ENCODE measurements at places on chromosomes 16 and 17.

DNA sequence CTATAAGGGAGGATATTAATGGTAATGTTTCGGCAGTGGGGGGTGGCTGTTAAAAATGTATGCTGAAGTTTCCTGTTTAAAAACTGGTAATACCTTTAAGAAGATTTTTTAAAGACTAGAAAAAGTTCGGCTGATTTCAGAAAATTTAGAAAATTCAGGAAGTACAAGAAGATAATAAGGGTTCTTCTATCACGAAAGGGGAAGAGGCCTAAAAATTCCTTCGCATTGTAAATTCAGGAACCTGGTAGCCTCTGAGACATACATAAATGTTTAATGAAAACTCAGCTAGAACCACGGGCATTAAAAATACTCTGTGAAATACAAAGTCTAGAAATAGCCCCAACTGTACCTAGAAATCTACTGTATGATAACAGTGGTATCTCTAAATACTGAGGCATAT, 181.2 kb downstream of the PARN start:
- no peak for DNase-seq

DNA sequence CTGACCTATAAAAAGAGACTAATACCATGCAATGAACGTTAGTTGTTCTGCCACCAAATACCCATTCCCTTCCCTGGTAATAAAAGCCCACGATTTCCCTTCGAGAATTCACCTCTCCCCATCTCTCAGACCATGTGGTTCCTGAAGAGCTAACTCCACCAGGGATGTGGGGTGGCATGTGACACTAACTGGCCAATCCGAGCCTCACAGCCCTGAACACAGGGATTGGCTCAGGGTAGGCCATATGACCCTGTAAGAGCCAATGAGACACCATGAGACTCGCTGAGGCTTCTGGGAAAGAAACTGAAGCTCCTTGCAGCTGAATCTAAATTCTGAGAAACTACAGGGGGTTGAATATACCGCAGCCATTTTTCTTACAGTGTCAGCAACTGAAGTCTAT, 21.1 kb downstream of the HELZ start:
- DNase-seq: no peak

- no peak for DNase-seq
Observed at GRCh38 chr16:77937473-77938149, 84.7 kb upstream of the CLEC3A start.

DNA sequence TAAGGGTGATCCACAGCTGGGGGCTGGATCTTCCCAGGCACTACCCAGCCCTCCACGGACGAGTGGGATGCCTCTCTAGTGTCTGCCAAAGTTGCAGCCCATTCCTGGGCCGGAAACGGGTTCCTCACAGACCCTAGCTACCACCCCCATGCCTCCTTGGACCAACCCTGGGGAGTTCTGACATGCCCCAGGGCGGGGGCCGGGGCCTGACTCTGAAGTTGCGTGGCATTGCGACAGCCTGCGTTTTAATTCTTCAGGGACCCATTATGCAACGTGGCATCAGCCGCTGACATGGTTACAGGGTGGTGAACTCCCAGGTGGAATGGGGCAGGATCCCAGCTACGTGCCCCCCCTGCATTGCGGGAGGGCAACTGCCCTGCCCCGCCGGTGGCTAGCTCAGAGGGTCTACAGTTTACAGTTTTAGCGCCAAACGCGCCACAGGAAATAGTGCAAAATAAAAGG, 2.7 kb downstream of the CBX4 start:
- DNase-seq: no peak

GRCh38 chr17:61179380-61179806, 220.2 kb upstream of the TBX2 start:
- peak; percentile 42 for DNase-seq

DNA sequence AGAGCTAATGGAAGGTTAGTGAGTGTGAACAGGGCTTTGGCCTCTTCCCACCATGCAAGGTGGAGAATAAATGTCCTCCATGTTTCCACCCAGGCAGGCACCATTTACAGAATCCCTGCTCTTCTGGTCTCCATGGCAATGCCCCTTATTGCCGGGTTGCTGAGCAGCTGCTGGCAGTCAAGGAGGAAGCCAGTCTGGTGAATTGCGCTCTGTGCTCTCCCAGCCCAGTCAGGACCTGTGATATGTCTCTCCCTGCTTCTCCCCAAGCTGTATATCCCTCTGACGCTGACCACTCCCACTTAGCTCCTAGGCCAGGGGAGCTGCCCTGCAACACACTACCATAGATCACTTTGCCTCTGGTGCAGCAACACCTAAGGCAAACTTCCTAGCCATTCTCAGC, 402.1 kb upstream of the ERCC4 start:
- DNase-seq: peak; percentile 56

DNA sequence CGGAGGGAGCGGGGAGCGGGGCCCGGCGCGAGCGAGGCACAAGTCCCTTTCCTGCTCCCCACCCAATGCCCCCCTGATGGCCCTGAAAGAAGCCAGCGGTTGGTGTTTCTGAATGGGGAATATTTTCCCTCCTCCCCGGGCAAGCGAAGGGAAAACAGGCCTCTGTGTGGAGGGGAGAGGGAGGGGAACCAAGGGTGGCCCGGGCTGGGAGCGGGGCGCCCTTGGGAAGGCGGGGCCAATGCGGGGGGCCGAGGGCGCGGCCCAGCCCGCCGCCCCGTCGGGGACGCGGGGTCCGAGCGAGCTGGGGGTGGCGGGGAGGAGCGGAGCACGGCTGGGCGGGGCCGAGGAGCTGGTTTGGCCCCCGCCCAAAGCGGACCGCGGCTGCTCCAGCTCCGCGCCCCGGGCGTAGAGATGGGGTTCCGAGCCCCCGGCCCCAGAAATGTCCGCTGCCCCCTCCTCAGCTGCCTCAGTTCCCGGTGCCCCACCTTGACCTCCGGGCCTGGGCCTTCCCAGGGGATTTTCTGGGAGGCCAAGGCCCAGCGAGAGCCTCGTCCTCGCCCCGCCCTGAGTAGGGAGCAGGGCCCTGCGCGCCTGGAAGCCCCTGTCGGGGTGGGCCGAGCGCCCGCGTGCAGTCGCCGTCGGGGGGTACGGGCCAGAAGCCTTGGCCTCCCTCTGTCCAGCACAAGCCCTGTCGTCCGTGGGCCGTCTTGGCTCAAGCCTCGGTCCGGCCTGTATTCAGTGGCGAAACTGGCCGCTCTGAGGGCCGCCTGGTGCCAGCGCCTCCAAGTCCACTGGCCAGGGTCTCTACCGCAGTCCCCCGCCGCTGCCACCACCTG, 3.9 kb upstream of the HEXIM1 start:
- peak; percentile 49 for DNase-seq

DNA sequence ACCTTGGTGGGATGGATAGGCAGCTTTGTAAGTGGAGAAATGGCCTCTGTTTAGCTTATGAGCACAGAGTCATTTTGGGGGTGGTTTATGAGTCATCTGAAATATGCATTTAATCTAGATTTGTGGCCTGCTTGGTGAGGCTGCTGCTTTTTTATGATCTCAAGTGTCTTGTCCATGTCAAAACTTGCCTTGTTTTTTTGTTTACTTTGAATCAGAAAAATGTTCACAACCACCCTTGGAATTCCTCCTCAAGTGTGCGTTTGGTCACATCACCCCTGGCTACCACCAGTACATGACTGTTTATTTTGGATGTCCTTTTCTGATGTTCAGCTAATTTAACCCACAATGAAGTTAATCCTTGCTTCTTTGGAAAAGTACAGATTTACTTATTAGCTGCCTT, 64.6 kb downstream of the FTO start:
- DNase-seq: no peak
